ENCODE measurements at places on chromosomes 2 and 18. TPM values are rescaled to one million over a fixed set of nuclear protein-coding genes. Genes with fewer than 3 reads are reported as not detected.

GRCh38 chr2:27730980-27731691, 40.4 kb upstream of the MRPL33 start:
- H3K27me3 ChIP-seq: no peaks in the 10 kb centered on the region
- no peaks in the 10 kb centered on the region for H3K36me3 ChIP-seq
- no peak overlapping the region for H3K27ac ChIP-seq

GRCh38 chr2:117323331-117323730, 491.2 kb upstream of the DDX18 start:
- H3K27ac ChIP-seq: no peak overlapping the region
- H3K4me3 ChIP-seq: no peak overlapping the region
- H3K36me3 ChIP-seq: no peaks in the 10 kb centered on the region
- H3K27me3 ChIP-seq: no peaks in the 10 kb centered on the region
- no peak for DNase-seq
- H3K4me1 ChIP-seq: no peaks in the 10 kb centered on the region

Gene TANC1
- total RNA-seq: 7.5 TPM

GRCh38 chr18:62437235-62438017, 85.4 kb upstream of the ZCCHC2 start:
- no peaks in the 10 kb centered on the region for H3K36me3 ChIP-seq
- peak; percentile 97 for DNase-seq
- H3K4me1 ChIP-seq: peaks cover 18% of the 10 kb centered on the region
- H3K4me3 ChIP-seq: peak overlapping the region; percentile 38

DNA sequence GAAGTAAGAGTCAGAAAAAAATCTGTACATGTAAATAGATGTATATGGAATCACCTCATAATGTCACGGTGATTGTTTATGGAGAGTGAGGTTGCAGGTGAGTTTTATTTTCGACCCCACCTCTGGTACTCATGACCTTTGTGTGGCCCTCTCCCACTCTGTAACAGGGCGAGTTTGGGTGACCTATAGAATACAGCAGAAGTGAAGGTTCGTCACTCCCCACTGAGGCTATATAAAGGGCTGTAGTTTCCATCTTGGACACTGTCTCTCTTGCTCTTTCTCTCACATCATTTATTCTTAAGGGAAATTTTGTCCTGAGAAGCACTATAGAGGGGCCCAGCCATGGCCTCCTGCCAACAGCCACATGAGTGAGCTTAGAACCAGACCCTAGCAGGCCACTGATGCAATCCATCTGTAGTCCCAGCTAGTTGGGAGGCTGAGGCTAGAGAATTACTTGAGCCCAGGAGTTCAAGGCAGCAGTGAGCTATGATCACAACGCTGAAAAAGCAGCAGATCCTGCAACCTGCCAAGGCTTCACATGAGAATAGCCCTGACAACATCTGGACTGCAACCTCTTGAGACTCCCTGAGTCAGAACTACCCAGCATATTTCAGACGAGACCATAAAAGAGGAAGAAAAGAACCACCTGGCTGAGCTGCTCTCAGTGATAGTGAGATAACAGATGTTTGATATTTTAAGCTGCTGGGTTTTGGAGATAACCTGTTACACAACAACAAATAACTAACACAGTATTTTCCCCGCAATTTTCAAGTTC, 74.3 kb upstream of the SLC1A4 start:
- H3K4me1 ChIP-seq: peaks cover 9% of the 10 kb centered on the region
- no peak for DNase-seq
- H3K27ac ChIP-seq: no peak overlapping the region
- no peaks in the 10 kb centered on the region for H3K27me3 ChIP-seq
- H3K36me3 ChIP-seq: no peaks in the 10 kb centered on the region

GRCh38 chr2:145161656-145162055, 641.7 kb upstream of the ZEB2 start:
- no peak overlapping the region for H3K27ac ChIP-seq
- H3K36me3 ChIP-seq: no peaks in the 10 kb centered on the region
- peaks cover 5% of the 10 kb centered on the region for H3K4me1 ChIP-seq
- DNase-seq: no peak
- H3K4me3 ChIP-seq: no peak overlapping the region

DNA sequence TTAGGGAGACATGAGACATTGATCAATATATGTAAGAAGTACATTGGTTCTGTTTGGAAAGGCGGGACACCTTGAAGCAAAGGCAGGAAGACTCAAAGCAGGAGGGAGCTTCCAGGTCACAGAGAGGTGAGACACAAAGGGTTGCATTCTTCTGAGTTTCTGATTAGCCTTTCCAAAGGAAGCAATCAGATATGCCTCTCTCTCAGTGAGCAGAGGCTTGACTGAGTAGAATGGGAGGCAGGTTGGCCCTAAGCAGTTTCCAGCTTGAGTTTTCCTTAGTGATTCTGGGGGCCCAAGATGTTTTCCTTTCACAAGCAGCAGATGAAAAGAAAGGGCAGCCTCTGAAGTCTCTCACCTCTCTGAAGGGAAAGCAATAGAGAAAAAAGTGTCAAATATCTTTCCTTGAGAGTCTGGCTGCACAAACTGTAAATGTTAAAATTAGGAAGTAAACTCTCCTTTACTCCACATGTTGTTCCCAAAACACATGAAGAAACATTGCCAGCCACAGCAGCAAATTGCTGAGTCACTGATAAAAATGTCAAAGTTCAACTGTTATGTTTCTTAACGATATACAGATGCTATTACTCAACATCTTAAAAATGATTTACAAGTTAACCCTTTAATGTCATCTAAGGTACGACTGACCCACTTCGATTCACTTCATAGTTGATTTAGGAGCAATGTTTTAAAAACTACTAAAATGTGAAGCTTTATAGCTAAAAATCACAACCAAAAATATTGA, 40.3 kb downstream of the CYB5A start:
- no peak overlapping the region for H3K4me3 ChIP-seq
- H3K27ac ChIP-seq: no peak overlapping the region
- no peaks in the 10 kb centered on the region for H3K36me3 ChIP-seq
- DNase-seq: no peak

Gene ACVR1
- 26.2 TPM for total RNA-seq

GRCh38 chr2:102770506-102770905, 8.7 kb downstream of the TMEM182 start:
- H3K4me1 ChIP-seq: peaks cover 59% of the 10 kb centered on the region
- no peak for DNase-seq
- no peaks in the 10 kb centered on the region for H3K27me3 ChIP-seq
- no peaks in the 10 kb centered on the region for H3K36me3 ChIP-seq
- H3K27ac ChIP-seq: peak overlapping the region; percentile 89

DNA sequence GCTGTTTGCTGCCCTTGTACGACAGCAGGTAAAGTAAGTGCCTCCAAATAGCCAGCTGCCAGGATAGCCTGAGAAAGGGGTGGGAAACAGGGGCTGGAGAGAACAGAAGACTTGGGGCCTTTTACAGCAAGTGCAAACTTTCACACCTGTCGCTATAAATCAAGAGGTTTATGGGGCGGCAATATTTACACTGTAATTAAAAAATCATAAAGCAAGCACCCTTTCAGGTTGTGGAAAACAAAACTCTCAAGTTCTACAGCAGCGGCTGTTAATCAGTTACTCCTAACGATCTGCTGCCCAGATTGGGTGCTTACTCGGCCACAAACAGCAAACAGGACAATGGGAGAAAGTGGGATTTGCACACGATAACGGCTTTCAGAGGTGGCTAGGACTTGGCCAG, 359.5 kb upstream of the ETAA1 start:
- H3K36me3 ChIP-seq: no peaks in the 10 kb centered on the region
- H3K27ac ChIP-seq: no peak overlapping the region
- H3K4me3 ChIP-seq: no peak overlapping the region
- no peaks in the 10 kb centered on the region for H3K27me3 ChIP-seq

Gene CREG2
- total RNA-seq: 0.13 TPM

Gene SEPTIN10
- 26.6 TPM for total RNA-seq

Gene LHCGR
- not detected for total RNA-seq

DNA sequence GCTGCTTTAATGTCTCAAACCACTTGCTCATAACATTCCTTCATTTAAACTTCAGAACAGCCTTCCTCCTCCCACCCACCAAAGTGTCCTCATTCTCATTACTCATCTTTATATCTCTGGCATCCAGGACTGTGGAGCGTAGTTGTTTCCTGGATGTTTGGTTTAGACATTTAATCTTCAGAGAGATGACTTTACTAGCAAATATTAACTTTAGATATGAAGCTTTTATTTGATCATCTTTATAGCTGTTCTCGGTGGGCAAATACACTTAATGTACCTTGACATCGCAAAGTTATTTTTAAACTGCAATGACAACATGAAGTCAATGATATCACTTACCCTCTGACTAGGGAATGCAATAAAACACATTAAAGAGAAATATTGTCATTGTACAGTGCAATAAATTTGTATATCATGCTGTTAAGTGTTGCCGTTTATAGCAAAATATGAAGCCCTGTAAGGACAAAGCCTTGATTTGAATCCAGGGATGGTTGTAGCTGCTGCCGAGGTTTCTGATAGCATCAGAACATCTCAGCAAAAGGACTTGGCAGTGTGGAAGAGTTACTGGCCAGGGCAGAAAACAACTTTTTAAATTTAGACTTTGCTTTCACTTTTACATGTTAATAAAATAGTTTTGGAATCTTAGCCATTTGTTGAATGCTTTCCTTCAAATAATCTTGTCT, 4.6 kb upstream of the LAMA3 start:
- H3K4me3 ChIP-seq: no peak overlapping the region
- H3K27ac ChIP-seq: no peak overlapping the region
- H3K27me3 ChIP-seq: peaks cover 10% of the 10 kb centered on the region
- no peaks in the 10 kb centered on the region for H3K36me3 ChIP-seq
- DNase-seq: no peak

- H3K4me3 ChIP-seq: no peak overlapping the region
- no peaks in the 10 kb centered on the region for H3K27me3 ChIP-seq
- H3K4me1 ChIP-seq: peaks cover 49% of the 10 kb centered on the region
- no peak for DNase-seq
These were observed 56.2 kb downstream of the PRKCE start for GRCh38 chr2:45707661-45708060.

Gene COBLL1
- total RNA-seq: 3.4 TPM

- no peak overlapping the region for H3K27ac ChIP-seq
- H3K27me3 ChIP-seq: peaks cover 67% of the 10 kb centered on the region
- H3K4me3 ChIP-seq: no peak overlapping the region
- peaks cover 7% of the 10 kb centered on the region for H3K4me1 ChIP-seq
These were observed 43.9 kb upstream of the ATP6V1B1 start for GRCh38 chr2:70891572-70892357.

GRCh38 chr2:234375176-234375880, 121.6 kb downstream of the ARL4C start:
- H3K27me3 ChIP-seq: no peaks in the 10 kb centered on the region
- no peak for DNase-seq
- no peaks in the 10 kb centered on the region for H3K36me3 ChIP-seq
- H3K27ac ChIP-seq: no peak overlapping the region

DNA sequence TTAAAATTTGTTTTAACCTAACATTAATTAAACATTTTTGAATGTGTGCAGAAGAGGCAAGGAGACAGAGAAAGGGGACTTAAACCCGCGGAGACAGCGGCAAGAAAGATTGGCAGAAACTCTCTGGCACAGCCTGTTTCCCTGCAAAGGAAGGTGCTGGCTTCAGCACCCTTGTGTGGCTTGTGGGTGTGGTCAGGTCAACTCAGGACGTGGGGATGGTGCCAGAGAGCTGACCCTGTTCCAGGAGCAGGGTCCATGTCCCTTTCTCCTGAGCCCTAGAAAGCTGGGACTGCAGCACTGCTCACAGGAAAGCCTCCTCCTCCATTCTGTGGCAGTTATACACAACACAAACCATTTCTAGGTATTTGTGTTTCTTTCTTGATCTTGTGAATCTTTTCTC, 176.2 kb upstream of the ST6GAL2 start:
- H3K36me3 ChIP-seq: no peaks in the 10 kb centered on the region
- H3K4me1 ChIP-seq: no peaks in the 10 kb centered on the region
- no peak overlapping the region for H3K4me3 ChIP-seq
- H3K27me3 ChIP-seq: no peaks in the 10 kb centered on the region
- H3K27ac ChIP-seq: no peak overlapping the region

GRCh38 chr2:157326698-157327097, 1.1 kb upstream of the ERMN start:
- H3K4me3 ChIP-seq: no peak overlapping the region
- no peak overlapping the region for H3K27ac ChIP-seq
- H3K36me3 ChIP-seq: no peaks in the 10 kb centered on the region
- H3K27me3 ChIP-seq: no peaks in the 10 kb centered on the region
- H3K4me1 ChIP-seq: no peaks in the 10 kb centered on the region

DNA sequence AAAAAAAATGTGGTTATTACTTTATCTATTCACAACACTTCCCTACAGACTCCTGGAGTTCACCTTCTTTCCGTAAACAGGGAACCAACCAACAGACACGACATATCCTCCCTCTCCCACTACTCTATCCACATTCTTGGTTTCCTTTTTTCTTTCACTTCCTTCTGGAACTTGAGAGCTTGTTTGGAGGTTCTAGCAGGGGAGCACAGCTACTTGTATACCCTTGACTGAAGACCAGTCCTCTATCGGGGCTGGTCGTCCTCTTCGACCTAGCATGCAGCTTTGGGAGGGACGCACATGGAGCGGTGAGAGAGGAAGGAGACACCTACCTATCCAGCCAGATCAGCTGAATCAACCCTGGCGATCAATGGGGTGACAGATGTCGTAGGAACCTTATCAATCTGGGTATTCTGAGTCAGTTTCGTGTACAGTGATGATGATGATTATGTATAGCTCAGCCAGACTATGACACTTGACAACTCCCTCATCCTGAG, 43.5 kb upstream of the MSH2 start:
- no peaks in the 10 kb centered on the region for H3K4me1 ChIP-seq
- DNase-seq: no peak
- no peaks in the 10 kb centered on the region for H3K27me3 ChIP-seq

- H3K27me3 ChIP-seq: no peaks in the 10 kb centered on the region
- no peak for DNase-seq
- no peaks in the 10 kb centered on the region for H3K36me3 ChIP-seq
- no peak overlapping the region for H3K4me3 ChIP-seq
- peaks cover 14% of the 10 kb centered on the region for H3K4me1 ChIP-seq
These were observed 22.0 kb downstream of the KCNF1 start for GRCh38 chr2:10933700-10934225.

DNA sequence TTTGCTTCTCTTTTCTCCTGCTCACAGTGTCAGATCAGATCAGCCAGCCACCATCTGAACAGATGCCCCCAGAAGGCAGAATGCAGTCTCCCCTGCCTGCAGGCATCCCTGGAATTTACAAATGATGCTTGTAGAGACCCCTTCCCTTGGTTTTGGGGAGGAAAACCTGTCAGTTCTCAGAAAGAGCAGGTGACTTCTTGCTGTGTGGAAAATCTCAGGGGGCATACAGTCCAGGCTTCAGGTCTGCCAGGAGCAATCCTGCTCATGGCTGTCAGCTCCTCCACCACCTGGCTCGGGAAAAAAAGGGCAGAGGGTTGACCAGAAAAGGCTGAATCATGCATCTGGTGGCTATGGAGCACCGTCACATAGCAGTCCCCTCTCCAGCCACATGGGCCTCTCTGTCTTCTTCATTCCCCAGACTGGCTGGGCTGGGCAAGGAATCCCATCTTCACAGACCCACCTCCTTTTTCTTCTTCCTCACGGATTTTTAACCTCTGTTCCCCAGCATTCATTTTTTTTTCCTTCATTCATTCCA, 107.0 kb downstream of the KCNF1 start:
- H3K27me3 ChIP-seq: no peaks in the 10 kb centered on the region
- no peak for DNase-seq
- H3K4me3 ChIP-seq: no peak overlapping the region
- H3K27ac ChIP-seq: no peak overlapping the region
- H3K4me1 ChIP-seq: no peaks in the 10 kb centered on the region
- H3K36me3 ChIP-seq: no peaks in the 10 kb centered on the region
